ENCODE measurements at places on chromosomes 7 and 10. TPM values are rescaled to one million over a fixed set of nuclear protein-coding genes. Genes with fewer than 3 reads are reported as not detected.

The HGF gene
- total RNA-seq = 0.57 TPM

The GSTO1 gene
- total RNA-seq = 39.9 TPM

DNA sequence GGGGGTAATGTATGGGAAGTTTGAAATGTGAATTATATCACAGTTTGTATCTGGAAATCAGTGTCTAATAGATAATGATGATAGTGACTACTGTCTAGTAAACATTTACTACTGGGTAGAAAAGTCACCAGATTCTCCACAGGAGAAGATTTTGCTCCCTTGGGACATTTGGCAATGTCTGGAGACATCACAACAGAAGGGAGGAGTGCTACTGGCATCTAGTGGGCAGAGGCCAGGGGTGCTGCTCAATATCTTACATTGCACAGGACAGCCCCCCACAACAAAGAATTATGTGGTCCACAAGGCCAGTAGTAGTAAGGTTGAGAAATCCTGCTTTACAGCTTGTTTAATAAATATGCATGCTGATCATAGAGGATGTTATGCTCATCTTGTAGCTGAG lies 92.3 kb upstream of the PRPS1L1 start:
- no peak overlapping the region for H3K27ac ChIP-seq
- no peaks in the 10 kb centered on the region for H3K27me3 ChIP-seq
- H3K4me3 ChIP-seq = no peak overlapping the region
- H3K36me3 ChIP-seq = no peaks in the 10 kb centered on the region

The NUTM2A gene
- total RNA-seq = 0.86 TPM

- no peaks in the 10 kb centered on the region for H3K4me1 ChIP-seq
- no peaks in the 10 kb centered on the region for H3K36me3 ChIP-seq
- H3K27me3 ChIP-seq = no peaks in the 10 kb centered on the region
- no peak for DNase-seq
- no peak overlapping the region for H3K27ac ChIP-seq
Measured at GRCh38 chr10:103481974-103482531, 3.0 kb upstream of the CALHM3 start.

The CLCN1 gene
- not detected for total RNA-seq

Measured in CD4-positive, CD25-positive, alpha-beta regulatory T cell (primary cell).